HepG2 (cell line): ENCODE measurements at places on chromosomes 3 and 15. TPM values are rescaled to one million over a fixed set of nuclear protein-coding genes. Genes with fewer than 3 reads are reported as not detected.

The WWTR1 gene
- total RNA-seq = 19.7 and 27.0 TPM in 2 replicates

The CHAC1 gene
- not detected in 2 replicates for total RNA-seq

The FBXW12 gene
- not detected in 2 replicates for total RNA-seq

The GPD1L gene
- total RNA-seq = 13.7 and 20.1 TPM in 2 replicates

The FHIT gene
- 4.0 and 4.1 TPM in 2 replicates for total RNA-seq

The SLC27A2 gene
- 12.3 and 23.4 TPM in 2 replicates for total RNA-seq

The LTF gene
- not detected in 2 replicates for total RNA-seq

The CHRD gene
- total RNA-seq = 3.4 and 22.2 TPM in 2 replicates

The OR4F15 gene
- not detected in 2 replicates for total RNA-seq
